CD4-positive, alpha-beta T cell treated with Interleukin-15 for 4 hours (primary cell): ENCODE measurements at places on chromosomes 3 and 15.

GRCh38 chr3:158105710-158106253 lies 438 bp downstream of the SHOX2 start:
- no peak for DNase-seq

GRCh38 chr15:95834028-95834804 lies 496.3 kb upstream of the NR2F2 start:
- DNase-seq: no peak

DNA sequence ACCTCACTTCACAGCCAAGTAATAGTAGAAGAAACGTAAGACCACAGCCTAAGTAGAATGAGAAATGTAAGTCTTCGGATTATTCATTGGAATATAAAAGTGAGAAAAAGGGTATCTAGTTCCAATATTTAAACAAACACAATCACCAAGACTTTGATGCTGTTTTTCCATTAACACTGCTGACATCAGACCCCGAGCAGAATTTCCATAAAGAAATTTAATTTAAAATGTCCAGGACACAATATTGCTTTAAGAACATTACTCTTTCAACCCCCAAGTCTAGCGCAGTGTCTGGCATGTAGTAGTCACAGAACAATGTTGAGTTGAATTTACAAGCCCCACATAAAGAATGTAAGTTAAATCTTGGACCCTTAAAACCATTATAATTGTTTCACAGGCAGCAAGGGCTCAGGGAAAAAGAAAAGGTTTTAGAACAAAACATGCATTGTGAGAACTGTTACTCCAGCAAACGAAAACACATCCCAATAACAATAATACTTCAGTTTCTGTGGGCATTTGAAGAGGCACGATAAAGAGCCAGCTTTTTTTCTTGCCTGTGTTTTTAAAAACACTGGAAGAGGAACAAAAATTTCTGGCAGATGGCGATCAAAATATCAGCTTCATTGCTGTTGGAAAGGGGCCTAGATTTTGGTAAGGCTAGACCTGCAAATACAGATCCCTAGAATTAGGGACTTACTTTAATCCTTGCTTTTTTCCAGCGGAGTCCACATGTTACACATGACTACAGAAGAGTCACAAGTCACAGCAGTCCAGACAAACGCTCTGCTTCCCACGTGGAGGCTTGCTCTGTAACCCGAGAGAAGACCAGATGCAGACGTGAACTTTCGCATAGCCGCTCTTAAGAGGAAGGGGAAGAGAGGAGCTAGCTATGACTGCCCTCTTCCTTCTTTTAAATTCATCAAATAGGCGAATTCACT lies 77.9 kb upstream of the IGSF10 start:
- DNase-seq: no peak

- no peak for DNase-seq
Measured at GRCh38 chr3:154540950-154541604, 111.1 kb upstream of the GPR149 start.

DNA sequence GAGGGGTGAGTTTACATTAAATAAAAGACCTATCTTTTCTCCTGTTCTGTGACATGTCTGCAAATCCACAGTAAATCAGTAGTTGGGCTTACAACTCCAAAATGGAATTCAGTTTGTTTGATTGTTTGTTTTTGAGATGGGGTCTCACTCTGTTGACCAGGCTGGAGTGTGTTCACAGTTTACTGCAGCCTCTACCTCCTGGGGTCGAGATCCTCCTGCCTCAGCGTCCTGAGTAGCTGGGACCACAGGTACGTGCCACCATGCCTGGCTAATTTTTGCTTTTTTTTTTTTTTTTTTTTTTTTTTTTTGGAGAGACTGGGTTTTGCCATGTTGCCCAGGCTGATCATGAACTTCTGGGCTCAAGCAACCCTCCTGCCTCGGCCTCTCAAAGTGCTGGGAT lies 63.5 kb upstream of the ADPGK start:
- DNase-seq: no peak

DNA sequence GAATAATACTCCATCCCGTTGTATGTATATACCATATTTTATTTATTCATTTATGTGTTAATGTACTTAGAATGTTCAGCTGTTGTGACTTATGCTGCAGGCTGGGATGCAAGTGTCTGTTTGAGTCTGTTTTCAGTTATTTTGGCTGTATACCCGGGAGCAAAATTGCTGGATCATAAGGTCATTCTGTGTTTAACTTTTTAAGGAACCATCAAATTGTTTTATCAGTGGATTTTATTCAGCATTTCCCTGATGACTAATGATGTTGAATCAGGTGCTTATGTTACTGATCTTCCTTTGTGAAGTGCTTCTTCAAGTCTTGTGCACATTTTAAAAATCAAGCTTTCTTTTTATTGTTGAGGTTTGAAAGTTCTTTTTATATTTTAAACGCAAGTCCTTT lies 118.1 kb downstream of the SLC25A26 start:
- DNase-seq: no peak

DNA sequence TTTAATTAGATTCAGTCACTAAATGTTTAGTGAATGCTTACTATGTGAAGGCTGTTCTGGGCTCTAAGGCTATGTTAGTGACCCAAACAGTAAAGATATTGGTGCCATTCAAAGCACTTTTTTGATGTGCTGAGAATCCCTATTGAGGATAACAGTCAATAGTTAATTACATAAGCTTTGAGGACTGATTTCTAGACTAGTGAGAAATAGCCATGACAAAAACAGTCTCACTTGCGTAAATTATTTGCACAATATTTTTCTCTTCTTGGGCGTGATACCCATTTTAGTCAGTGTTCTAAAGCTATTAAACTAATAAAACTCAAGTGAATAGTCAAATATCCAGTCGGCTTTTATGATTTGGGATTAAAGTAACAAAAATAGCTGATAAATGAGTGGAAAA lies 74.6 kb downstream of the UBE2E2 start:
- no peak for DNase-seq
